ENCODE measurements at places on chromosomes 6 and 20.
A peak's percentile ranks its signal among the peaks of the same experiment; 100 is the strongest.

DNA sequence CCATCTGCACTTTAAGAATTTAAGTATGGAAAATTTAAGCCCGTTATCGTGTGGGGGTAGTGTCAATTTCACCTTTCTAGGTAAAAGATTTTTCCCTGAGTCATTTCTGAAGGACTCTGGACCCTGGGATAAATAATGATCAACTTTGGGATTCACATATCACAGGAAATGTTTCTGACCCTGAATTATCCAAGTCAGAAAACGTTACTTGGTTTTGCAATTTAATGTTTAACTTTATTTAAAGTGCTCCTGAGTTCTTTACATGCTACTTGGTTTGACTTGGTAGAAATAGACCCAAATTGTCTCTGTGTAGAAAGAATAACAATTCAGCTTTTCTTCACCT is 1.5 kb upstream of the SLC17A3 start:
- DNase-seq, result no peak

DNA sequence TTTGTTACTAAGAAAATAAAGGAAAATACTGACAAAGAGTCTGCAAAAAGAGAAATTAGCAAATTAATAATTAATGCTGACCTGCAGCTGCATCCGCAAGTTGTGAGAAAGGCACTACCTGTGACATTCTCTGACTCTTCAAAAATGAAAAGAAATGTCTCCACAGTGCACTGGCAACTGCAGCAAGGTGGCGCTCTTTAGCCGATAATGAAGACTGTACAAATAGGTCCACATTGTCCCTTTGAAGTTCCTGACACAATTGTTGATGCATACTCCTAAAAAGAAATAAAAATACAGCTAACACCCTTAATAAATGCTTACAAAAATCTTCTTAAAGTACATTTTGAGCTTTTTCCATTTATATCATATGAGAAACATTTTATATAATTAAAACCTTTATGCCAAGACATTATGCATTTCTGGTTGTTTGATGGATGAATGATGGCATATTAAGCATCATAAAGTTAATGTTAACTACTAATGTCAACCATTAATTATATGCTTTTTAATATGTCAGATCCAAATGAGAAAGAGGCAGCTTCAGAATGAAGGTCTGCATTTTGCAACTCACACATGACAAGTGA is 96.5 kb downstream of the MMS22L start:
- DNase-seq, result peak; percentile 20

DNA sequence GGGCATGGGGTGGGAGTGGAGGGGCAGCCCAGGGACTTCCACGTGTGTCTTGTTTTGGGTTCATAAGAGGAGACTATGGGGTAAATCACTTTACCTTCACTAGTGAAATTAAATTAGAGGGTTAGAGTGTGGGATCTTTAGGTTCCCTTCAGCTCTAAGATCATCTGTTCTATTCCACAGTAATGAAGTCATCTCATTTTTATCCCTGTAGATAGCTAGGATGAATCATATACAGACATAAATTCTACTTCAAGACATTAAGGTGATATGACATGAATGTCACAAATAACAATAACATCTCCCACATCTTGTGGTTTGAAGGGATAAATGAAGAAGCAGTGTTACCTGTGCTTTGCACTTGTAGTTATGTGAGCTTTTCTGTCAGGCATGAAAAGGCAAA is 83.8 kb downstream of the ELOVL4 start:
- no peak for DNase-seq

DNA sequence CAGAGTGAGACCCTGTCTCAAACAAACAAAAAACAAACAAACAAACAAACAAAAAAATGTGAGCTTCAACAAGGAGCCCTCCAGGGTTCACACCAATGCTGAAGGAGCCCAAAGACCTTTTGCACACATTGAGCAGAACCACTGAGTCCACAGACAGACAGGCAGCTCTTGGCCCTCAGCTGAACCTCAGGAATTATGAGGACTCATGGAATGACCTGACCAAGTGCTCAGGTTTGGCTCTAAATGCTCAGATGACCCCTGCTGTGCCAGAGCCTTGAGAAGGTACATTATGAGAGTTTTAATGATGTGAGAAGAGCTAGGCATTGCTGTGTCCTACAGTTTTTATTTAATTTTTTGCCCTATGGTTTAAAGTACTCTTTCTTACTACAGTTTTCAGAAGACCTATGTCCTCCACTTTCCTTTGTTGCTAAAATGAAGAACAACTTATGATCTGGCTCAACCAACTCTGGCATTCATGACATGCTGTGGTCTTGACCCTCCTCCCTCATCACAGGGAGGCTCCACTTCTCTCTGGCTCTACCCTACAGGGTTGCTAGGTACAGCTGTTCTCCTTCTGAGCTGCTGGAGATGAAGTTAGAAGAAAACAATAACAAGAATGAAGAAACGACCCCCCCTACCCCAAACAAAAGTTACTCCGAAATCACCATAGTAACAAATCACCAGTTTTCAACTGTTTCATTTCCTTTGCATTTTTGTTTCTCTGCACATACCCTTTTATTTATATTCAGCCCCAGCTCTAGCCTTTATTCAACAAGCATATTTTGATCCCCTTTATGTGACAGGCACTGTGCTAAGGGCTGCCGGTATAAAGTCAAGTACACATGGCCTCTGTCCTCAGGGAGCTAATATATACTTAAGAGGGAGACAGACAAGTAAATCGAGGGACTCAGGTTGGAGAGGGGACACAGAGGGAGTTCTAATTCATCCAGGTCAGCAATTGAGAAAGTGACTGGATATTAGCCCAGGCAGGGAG is 128.7 kb upstream of the TRAF3IP2 start:
- no peak for DNase-seq

GRCh38 chr6:31055441-31055840 is 45.2 kb downstream of the MUC22 start:
- no peak for DNase-seq

DNA sequence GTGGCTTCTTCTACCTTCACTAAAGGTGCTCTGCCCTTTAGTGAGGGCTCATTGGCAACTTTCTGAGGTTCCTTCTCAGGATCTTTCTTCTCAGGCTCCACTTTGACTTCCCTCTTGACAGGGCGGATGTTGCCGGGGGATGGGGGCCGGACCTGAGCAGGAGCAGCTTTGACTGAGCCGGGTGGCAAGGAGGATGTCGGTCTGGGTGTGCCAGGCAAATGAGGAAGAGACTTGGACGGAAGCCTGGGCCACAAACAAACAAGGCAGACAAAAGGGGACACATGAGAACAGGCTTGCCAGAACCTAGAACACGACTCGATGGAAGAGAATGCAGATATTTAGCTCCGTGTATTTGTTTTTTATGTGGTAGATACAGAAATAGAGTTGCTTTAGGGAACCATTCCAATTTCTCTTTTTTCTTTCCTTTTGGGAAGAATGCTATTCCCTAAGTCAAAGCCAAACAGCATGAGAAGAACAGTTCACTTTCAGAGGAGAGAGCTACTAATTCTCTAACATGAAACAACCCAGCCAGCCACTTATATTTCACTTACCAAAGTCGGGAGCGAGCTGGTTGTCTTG is 76.2 kb upstream of the BCLAF1 start:
- DNase-seq, result no peak

Measured in activated CD4-positive, alpha-beta T cell treated with anti-CD3 and anti-CD28 coated beads, Interleukin-2, amount 50 U/mL, for 24 hours (primary cell).